ENCODE measurements at places on chromosomes 5 and 9.

DNA sequence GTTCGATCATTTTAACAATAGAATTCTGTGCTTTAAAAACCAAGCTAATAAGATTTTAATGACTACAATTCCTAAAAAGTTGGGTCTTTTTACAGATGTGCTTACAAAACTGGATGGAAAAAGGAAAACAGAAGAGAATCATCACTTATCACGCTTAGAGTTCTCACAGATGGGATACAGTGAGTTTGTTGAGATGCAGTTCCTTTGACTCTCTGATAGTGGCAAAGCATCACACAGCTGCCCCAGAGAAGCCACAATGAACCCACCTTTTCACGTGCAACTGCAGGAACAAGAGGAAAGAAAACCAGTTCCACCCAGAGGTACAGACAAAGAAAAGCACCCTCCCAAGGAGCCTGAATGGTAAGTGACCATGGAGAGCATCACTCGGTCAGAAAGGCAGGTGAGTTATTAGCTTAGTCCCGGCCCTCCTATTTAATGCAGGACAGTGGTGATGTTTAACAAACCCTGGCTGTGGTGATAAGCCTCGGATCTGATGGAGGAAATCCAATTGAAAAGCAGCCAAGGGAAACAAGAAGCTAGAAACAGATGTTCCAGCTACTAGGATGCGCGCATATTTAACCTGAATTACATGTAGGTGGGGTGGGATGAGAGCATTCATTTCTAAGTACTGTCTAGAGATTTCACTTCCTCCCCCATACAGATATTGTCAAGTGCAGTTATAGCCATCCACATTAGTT, 167.7 kb downstream of the TARS1 start:
- no peak for DNase-seq

DNA sequence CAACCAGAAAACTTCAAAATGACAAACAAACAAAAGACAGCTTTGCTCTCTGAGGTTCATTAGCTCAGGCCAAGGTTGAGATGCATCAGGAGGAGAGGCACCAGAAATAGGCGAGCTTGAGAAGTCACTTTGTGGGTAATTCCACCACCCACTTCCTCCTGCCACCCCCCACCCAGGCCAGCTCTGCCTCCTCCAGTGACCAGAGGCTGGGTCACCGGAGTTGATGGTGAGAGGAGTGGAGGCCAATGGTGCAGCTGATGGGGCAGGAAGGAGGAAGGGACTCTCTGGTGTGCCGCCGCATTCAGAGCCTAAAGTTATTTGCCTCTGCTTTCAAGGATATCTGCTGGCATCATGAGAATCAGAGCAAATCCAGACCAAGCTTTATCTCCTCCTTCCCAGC, 73.8 kb upstream of the ASTN2 start:
- DNase-seq: no peak

DNA sequence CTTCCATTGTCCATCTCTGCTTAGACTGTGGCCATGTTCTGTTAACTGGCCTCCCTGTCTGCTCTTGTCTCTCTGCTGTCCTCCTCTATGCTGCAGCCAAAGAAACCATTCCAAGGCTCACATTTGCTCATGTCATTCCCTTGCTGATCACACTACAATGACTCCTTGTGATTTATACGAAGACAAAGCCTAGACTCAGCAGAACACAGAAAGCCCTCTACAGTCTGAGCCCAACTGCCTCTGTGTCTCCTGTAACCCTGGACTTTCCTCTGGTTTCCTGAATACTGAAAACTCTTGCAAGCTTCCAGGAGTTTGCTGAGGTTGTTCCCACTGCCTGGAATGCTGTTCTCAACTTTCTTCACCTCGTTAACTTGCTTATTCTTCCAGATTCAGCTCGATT, 191.8 kb downstream of the TMEM38B start:
- DNase-seq: no peak

DNA sequence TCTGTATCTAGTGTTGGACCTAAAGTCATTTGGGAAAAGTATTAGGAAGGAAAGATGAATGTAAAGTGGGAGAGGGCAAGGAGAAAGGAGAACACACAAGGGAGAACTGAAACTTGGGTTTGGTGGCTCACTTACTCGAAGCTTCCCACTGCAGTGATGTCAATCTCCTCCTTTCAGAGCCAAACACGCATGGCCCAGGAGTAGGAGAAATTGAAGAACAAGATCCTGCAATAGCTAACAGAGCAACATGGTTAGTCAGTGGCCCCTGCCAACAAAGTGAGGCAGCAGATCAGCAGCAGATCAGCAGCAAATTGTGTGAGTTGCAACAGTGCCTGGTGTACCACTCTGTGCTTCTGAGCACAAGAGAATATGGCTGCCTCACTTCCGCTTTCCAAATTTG, 366.4 kb downstream of the PSAT1 start:
- no peak for DNase-seq

DNA sequence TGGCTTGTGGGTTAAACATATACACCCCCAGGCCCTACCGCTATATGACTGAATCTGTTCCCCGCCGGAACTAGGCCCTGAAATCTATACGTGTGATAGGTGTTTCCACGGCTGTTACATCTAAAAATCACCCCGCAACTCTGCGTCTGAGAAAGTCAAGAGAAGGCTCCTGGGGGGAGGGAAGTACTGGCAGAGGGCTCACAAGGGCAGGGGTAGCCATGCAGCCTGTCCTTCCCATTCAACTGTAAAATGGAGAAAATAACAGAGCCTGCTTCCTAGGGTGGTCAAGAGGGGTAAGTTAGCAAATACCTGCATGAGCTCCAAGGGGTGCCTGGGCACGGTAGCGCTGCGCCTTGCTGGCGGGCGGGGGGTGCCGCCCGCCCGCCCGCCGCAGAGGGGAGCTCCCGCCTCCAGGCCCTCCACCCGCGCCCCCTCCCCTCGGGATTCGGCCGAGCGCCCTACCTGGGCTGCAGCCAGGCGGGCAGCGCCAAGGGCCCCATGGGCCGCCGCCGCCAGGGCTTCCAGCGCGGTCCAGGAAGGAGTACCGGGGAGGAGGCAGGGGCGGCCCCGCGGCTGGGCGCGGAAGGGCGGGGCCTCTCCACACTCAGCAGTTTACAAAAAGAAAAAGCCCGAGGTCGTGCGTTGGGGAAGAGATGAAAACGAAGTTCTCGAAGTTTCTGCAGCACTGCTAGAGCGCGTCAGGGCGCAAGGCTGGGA, at the start of gene HACD4:
Gene HACD4 (minus strand): TSS at position 550 of the 717 bp plus-strand sequence. CDS start 50 bp downstream, at position 500.
- DNase-seq: peak; percentile 58

- no peak for DNase-seq
Observed at GRCh38 chr5:1021136-1021968, 12.8 kb downstream of the NKD2 start.

DNA sequence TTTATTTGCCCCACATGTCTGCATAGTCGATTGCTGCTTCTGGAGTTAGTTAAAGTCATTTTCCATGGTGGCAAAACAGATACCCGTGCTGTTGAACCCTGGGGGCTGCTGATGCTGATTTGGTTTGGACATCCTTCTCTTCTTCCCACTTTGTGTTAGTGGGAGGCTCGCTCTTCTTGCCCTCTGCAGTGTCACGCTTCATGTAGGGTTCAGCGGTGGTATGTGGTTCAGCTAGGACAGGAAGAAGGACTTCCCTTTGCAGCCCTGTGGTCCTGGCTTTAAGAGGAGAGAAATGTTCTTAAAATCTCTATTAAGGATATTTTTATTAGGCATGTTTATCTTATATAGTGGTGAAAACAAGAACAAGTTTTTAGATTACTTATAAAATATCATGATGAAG, 36.2 kb downstream of the SLC36A1 start:
- DNase-seq: no peak

DNA sequence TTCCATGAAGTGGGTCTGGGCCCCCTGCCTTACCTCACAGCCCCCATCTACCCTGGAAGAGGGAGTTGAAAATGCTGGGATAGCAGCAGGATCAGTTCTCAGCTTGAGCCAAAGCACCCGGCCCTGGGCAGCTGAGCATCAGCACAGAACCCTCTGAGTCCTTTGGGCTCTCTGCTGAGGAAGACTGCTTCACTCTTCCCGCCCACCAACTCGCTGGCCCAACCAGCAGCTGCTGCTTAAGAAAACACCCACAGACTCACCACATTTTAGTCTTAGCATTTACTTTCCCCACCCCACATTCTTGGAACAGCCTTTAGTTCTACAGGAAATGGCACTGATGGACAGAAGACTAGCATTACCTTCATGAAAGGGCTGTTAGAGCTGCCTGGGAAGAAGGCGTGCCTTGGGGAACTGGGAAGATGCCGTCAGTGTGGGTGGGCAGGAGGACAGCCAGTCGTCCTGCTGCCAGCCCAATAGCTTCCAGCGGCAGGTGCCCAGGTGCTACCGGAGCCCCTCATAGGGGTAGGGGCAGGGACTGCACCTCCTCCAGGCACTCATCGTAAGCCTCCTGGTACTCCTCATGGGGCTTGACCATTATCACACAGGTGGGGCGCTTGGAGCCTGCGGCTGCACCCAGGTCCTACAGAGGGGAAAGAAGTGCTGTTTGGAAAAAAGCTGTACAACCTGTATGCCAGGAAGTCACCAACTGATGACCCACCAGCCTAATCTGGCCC, 4.3 kb downstream of the NHP2 start:
- DNase-seq: no peak

- no peak for DNase-seq
Observed at GRCh38 chr5:149374303-149374702, 4.8 kb downstream of the IL17B start.

- no peak for DNase-seq
Observed at GRCh38 chr9:14435871-14436270, 121.9 kb upstream of the NFIB start.

- no peak for DNase-seq
Observed at GRCh38 chr9:110532908-110533665, 46.5 kb downstream of the SVEP1 start.

DNA sequence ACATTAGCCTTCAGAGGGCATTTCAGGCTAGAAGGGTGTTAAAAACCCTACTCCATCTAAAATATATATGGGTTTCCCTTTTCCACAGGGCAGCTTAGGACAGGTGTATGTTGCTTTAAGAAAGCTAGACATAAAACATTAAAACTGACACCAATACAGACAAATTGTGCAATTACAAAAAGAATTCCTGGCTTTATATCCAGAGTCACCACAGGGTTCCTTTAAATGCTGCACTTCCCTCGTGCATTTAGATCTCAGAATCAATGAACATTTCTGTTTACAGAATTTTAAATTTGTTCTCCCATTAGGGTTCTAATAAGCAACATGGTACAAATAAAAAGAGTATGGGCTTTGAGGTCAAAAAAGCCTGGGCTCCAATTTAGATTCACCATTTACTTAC, 170.2 kb downstream of the MAPKAP1 start:
- no peak for DNase-seq

GRCh38 chr5:153158608-153159007, 331.9 kb upstream of the GRIA1 start:
- no peak for DNase-seq

- no peak for DNase-seq
Observed at GRCh38 chr5:134994560-134995156, 27.0 kb downstream of the CATSPER3 start.

DNA sequence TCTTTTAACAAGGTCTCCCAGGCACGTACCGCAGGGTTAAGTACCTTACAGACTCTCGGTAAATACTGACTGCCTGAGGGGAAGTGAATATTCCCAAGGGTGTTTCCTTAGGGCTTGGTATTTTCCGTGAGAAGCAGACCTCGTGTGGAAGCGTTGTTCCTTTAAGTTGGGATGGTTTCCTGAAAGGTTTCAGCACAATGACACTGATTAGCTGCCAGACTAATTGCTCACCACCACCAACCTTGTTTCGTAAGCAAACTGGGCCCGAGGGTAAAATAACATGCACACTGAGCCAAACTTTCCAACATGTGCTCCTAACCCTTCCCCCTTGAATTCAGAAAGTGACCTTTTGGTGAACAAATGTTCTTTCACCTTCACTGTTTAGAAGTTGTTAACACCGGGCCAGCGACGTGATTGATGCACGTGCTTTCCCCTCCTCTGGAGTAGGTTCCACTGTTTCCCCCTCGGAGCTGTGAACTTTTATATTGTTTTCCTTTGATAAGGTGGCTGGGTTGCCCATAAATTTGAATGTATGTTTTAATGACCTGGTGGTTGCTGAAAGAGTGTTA, 128.1 kb upstream of the RPS23 start:
- no peak for DNase-seq

GRCh38 chr5:170154297-170154696, 48.6 kb downstream of the FOXI1 start:
- DNase-seq: no peak

DNA sequence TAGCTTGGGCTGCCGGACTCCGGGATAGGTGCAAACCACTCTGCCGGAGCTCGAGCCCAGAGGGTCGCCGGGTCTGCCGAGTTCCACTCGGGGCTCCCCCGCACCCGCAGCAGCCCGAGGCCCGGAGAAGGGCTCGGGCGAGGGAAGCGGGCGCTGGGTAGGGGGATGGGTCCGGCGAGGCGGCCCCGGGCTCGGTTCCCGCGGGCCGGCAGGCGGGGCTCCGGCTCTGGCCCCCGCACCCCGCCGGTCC, 507 bp downstream of the RICTOR start:
- no peak for DNase-seq

DNA sequence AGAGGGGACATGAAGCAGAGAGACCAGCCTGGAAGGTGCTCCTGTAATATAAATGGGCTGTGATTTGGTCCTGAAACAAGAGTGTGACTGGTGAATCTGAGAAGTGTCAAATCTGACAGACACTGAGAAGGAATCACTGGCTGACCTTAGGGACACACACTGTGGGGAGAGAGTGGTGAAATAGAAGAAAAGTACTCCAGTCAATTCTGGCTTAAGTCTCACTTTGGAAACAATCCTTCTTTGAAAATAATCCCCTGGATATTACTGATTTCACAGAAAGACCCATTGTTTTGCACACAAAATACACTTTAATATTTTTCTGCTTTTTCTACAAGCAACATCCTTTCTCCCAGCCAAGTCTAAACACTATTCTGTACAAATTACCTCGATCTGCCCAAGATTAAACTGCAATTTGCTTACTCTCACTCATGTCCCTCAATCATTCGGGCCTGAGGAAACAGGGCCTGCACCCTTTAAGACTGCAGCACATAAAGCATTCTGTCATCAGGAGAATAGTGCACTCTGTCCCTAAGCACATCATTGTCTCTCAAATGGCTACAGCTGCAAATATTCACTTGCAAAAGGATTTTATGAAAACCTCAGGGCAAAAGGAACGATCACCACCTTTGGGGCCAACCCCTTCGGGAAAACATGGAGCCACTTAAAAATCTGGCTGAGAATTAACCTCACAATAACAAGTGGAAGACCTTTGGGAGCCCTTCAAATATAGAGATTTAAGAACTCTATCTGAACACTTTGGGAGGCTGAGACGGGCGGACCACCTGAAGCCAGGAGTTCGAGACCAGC, 68.6 kb downstream of the MAPKAP1 start:
- DNase-seq: no peak

DNA sequence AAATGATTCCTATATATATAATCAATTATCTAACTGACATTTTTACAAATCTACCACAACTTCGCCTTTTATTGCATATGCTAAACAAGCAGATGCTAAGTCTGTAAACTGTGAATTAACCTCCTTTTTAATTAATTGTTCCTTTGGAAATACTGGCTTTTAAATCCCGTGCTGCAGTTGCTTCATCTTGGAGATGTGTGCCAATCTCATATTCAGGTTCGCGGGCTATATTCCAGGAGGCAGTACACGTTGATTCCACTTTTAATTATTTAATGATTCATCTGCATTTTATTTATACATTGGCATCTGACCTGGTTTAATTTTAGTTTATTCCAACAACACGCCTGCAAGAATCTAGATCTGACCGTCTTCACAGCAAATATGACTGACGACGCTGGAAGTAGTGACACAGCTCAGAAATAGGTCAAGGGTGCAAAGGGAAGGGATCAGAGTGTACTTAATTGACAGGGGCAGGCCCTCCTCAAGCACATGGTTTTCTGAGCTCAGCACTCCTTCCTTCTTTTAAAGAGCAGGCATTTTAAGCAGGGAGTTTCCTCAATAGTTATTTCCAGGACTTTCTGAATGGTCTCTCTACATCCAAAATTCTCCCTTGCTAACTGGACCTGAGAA, 125.2 kb downstream of the GLIS3 start:
- no peak for DNase-seq
